ENCODE measurements at places on chromosomes 4 and X.

- DNase-seq = no peak
These were observed 34.0 kb downstream of the LHFPL1 start for GRCh38 chrX:112645774-112646173.

- DNase-seq = no peak
These were observed 1653.5 kb upstream of the AGA start for GRCh38 chr4:179095585-179096221.

- DNase-seq = no peak
These were observed 8.7 kb downstream of the WDFY3 start for GRCh38 chr4:84957514-84958420.

- no peak for DNase-seq
These were observed 134.7 kb downstream of the PALLD start for GRCh38 chr4:168631241-168632162.

DNA sequence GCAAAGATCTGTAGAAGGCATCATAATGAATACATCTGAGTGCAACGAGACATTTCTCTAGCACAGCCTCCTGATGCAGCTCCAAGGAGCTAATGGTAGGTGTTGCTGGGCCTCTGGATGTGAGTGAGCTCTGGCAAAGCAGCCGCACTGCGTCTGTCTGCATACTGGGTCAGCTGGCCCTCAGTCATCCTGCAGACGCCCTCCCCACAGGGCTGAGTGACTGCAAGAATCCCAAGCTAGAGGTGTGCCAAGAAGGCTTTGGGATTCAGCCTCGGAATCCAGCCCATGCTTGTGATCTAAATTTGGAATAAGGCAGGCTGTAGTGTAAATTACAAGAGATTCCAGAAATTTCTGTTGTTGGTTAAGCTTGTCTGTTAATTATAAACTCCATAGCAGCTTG lies 18.5 kb downstream of the HERC3 start:
- DNase-seq = no peak

GRCh38 chrX:109911046-109911445 lies 91.9 kb upstream of the TMEM164 start:
- DNase-seq = no peak

DNA sequence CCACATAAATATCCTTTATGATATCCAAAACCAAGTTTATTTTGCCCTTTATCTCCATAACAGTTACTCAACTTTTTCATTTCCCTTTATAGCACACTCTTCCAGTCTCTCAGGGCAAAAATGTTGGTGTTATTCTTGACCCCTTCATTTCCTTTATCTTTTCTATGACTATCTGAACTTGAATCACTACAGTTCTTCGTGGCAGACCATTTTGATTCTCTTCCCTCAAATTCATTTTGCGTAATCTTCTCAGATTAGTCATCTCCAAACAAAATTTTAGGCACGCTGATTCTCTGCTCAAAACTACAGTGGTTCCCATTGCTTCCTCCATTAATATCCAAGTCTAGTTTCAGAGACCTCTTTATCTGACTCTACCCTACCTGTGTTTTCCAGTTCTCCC lies 26.1 kb downstream of the RUFY3 start:
- no peak for DNase-seq

- no peak for DNase-seq
These were observed 103.7 kb upstream of the MAML3 start for GRCh38 chr4:140257461-140258305.

- no peak for DNase-seq
These were observed 161.5 kb downstream of the SOWAHB start for GRCh38 chr4:76736414-76736813.

DNA sequence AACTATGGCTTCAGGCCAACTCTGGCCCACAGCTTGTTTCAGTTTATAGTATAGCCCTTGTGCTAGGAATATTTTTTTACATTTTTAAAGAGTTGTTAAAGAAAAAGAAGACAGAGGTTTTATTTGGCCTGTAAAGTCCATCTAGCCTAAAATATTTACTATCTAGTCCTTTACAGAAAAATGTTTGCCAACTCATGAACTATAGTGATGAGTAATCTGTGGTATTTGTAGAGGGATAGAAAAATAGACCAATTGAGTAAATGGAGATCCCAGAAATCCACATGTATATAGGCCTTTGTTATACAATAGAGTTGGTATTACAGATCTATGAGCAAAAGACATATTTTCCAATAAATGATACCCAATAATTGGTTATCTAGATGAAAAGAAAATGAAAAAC lies 288.7 kb downstream of the PRDM5 start:
- DNase-seq = no peak

DNA sequence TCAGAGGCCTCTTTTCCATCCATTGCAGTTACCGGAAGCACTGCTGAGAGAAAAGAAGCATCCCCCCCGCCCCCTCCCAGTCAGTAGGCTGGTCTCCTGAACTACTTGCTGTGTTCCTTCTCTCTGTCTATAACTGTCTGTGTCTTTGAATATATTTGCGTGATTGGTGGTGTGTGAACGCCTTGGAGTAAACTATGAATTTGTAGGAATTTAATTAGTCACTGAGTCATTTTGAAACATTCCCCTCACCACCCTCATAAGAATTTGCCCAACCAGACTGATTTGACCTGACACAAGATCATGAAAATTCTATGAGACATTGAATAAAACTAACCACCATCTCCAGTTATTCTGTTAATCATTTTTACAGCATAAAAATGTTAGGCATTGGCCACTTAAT lies 6.7 kb upstream of the NXF3 start:
- DNase-seq = no peak

DNA sequence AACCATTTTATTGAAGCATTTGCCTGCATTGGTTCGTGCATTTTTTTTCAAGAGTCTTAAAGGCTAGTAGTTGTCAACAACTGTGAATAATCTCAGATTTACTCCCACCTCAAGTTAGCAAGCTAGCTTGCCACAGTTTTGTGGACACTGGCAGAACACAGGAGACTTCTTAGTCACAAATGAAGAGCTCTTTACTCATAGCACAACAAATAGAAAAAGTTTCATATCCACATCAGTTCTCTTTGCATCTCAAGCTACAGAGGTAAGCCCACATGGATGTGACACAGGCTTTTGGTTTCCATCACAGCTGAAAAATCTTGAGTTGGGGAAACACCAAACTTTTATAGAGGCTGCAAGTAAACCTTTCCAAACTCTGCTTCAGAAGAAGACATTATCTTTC lies 2315.7 kb upstream of the TENM3 start:
- DNase-seq = no peak

- DNase-seq = no peak
These were observed 21.1 kb upstream of the PIGA start for GRCh38 chrX:15356444-15356843.

- no peak for DNase-seq
These were observed 9.9 kb upstream of the CT47C1 start for GRCh38 chrX:119062750-119063374.

- DNase-seq = no peak
These were observed 14.5 kb upstream of the NALF2 start for GRCh38 chrX:69489625-69490024.

DNA sequence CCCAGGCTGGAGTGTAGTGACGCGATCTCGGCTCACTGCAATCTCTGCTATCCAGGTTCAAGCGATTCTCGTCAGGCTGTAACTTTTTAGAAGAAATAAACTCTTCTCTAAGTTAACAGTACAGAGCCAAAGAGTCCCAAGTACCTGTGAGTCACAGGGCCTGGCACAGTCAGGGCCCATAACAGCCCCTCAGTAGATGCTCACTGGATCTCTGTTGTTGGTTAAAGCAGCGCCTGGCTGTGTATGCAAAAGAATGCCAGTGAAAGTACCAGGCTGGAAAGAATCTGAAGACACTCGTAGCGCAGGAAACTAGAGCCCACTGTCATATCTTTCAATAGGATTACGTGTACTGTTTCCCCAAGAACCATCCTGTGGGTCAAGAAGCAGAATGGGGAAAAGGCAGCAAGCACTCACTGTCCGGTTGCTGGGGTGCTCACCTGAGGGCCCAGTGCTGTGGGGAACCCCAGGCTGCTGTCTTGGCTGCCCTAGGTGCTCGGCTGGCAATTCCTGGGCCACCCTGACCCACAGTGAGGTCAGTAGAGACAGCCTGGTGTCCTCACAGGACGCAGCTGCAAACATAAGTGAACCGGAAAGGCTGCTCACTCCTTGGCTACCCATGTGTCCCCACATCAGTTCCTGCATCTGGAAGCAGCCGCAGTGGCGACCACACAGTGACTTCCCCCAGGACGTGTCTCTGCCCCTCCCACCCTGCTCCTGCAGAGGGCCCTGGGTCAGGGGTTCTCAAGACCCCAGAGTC lies 3.1 kb upstream of the SLBP start:
- DNase-seq = no peak

DNA sequence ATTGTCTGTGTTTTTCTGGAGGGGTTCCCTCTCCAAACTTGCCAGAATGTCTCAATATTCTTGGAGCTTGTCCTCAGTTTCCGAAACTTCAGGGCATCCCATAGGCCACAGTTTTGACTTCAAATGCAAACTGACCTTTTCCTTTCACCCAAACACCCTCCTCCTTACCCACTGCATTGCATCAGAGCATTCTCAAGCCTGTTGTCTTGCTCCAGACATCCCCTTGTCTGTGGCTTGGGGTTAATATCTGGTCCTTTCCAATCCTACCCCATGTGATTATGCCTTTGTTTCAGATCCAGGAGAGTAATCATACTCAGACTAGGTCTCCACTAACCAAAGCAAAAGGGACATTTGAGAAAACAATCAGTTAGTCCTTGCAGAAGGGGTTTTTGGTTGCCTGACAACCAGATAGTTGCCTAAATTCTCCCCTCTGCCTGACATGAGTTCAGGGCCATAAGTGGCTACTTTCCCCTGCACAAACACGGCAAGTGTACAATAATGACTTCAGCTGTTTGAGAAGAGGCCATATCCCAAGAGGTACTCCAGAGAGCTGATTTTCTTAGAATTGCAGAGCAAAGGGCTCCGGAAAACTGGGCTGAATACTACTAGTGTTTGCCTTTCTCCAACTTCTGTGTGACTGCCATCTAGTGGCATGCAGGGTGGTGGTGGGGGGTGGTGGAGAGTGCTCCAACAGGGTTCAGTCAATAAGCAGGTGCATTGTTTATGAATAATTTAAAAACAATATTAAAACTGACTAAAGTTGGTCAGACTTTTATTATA lies 130.2 kb downstream of the CHRDL1 start:
- DNase-seq = no peak

- DNase-seq = no peak
These were observed 290.8 kb upstream of the FGF13 start for GRCh38 chrX:139002319-139002718.

DNA sequence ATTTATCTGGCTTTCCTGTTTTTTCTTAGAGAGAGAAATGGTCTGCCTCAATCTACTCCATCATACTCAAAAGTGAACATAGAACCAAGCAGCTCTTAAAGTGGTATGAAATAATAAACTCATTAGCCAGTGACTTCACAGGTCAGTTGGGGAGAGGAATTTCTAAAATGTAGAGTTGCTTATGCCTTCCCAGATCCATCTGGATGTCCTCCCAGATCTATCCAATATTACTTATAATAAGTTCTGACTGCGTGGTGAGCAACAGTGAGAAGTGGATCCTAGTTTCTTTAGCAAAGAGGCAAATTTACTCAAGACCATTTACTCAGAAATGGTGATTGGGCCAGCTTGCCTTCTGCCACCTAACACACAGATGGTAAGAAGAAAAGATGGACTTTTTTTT lies 748.0 kb downstream of the PCDH18 start:
- DNase-seq = no peak

DNA sequence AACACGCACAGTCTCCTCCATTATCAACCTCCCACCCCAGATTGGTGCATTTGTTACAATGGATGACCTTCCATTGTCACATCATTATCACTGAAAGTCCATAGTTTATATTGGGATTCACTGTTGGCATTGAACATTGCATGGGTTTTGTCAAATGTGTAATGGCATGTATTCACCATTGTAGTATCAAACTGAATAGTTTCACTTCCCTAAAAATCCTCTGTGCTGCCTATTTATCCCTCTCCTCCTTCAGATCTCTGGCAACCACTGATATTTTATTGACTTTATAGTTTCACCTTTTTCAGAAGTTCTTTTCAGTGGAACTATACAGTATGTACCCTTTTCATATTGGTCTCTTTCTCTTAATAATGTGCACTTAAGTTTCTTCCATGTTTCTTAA lies 1565.4 kb downstream of the PCDH18 start:
- DNase-seq = no peak

- no peak for DNase-seq
These were observed 161.4 kb upstream of the FAM9B start for GRCh38 chrX:9195199-9195880.

DNA sequence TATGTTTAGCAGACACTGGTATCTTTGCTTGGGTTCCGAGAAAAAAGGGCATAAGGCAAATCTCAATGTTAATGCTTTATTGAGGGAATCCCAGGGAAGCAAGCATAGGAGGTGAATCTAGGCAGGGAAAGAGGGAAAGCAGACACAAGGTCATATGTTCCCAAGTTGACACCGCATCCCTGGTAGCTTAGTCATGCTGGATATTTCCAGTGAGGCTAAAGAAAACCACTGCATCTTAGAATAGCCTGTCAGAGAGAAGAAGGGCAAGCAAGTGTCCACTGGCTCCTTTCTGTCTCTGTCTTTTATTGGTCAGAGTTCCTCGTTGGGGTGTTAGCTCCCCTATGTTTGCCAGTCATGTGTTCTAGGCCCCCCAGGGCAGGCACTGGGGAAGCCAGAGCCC lies 104.7 kb downstream of the NKX6-1 start:
- DNase-seq = no peak

- DNase-seq = no peak
These were observed 56.1 kb downstream of the PLS3 start for GRCh38 chrX:115616943-115617563.

DNA sequence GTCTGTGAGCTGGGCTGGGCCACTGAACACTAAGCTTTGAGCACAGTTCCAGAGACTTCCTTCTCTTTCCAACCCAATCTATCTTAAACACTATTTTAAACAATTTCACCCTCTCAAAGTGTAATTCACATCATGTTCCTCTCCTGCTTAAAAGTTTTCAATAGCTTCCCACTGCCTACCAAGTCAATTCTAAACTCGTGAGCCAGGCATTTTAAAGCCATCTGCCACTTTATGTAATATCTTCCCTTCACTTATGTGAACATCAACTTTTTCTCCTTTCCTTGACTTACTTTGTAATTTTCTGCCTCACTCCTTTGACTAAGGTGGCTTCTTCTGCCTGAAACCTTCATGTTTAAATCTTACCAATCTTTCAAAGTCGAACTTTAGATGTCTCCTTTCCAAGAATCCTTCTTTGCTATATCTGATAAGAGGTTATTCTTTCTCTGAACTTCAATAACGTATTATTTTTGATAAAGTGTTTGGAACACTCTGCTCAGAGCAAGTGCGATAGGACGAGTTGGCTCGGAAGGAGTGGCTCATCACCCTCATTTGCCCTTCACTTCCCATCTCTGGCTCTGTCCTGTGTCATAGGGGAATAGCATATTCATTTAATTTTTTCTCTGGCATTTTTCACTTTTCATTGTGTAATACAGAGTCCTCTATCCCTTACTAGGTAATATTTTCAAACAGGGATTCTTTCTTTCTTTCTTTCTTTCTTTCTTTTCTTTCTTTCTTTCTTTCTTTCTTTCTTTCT lies 13.0 kb upstream of the SPARCL1 start:
- DNase-seq = no peak
